ENCODE measurements at places on chromosomes 2 and 18.

DNA sequence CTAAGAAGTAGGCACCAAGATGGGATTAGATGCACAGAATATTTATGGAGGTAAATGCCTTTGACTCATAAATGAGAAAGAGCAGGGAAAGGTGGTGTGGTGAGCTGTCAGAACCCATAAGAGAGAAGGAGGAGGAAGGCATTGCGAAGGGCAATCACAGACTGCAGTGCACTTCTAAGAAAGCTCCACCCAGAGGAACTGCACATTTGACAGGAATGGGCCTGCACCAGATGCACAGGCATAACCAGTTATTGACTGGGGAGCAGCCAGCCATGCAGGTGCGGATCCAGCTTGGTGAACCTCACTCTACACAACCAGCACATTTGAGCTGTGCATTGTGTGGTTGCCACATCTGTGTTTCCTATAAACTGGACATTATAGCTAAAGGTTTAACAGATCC, 62.2 kb upstream of the L3MBTL4 start:
- DNase-seq: no peak

DNA sequence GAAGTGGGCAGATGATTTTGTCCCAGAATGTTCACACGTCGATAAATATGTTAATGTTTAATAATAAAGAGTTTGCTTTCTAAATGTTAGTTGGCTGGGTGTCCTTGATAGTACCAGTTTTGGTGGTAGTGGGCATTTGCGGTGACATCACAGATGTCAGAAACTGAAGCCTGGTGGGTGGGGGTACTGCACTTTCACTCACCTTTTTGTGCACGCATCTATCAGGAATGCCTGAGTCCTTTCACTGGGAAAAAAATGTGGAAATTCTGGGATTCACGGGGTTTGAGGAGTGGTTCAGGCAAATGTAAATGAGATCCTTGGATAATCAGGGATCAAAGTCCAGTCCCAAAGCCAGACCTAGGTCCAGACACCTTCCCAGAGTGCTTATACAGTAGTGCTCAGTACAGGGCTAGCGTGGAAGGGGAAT, 3.2 kb downstream of the EPAS1 start:
- peak; percentile 63 for DNase-seq

DNA sequence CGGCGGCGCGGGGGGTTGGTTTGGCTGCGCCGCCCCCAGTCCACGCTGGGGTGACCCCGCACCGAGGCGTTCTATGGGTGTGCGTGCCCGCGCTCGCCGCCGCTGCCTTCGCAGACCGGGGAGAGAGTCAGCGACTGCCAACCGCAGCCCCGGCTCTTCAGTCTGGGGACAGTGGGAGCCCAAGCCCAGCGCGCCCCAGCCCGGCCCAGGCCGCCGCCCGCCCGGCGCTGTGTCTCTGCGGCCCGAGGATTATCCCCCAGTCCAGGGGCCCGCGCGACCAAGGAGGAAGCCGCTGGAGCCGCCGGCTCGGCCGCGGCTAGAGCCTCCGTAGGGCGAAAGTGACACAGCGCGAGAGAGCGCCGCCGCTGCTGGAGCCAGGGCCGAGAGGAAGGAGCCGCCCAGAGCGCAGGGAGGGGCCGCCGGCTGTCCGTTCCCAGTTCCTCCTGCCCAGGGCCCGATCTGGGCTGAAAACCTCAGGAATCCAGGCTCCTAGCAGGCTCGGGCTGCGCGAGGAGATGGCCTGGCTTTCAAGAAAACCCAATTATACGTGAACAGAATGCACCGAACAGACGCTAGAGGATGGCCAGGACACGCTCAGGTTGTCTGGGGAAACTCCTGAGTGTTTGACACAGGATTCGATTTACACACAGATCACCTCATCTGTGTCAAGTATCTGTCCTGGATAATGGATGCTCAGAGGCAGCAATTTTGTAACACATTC, 2.4 kb downstream of the CTIF start:
- DNase-seq: peak; percentile 81

GRCh38 chr2:174788291-174788929, 24.1 kb upstream of the CHRNA1 start:
- no peak for DNase-seq

- DNase-seq: no peak
These were observed 240.9 kb upstream of the APCDD1 start for GRCh38 chr18:10213526-10213925.

DNA sequence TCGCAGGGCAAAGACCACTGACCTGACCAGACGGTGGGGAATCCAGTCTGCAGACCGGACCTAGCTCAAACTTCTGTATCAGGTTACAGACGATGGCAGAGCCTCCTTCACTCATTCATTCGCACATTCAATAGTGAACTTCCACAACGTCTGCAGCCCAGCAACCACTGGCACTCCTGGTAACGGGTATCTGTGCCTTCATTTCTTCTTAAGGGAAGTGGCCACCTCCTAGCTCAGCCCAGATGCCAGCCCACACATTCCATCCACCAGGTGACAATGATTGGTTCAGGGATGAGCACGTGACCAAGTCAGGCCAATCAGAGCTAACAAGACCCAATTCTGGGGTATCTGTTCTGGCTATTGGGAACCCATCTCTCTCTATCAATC, 15.9 kb upstream of the ARMC9 start:
- no peak for DNase-seq

- DNase-seq: peak; percentile 55
These were observed 242.9 kb upstream of the ID2 start for GRCh38 chr2:8438996-8439395.

- no peak for DNase-seq
These were observed 1.0 kb downstream of the IMPACT start for GRCh38 chr18:24427484-24427883.

GRCh38 chr2:149037851-149038250, 648 bp upstream of the LYPD6B start:
- DNase-seq: peak; percentile 37
